ENCODE measurements at places on chromosomes 4 and X. TPM values are rescaled to one million over a fixed set of nuclear protein-coding genes. Genes with fewer than 3 reads are reported as not detected.

Gene ANK2
- total RNA-seq = 0.61 TPM

Gene CYSLTR1
- not detected for total RNA-seq

Gene CCNQ
- total RNA-seq = 33.9 TPM

Gene SPARCL1
- total RNA-seq = not detected

- DNase-seq = no peak
Measured at GRCh38 chr4:83083925-83084475, 30.5 kb downstream of the PLAC8 start.

- DNase-seq = no peak
Measured at GRCh38 chr4:114226968-114227760, 247.7 kb upstream of the ARSJ start.

All from PC-9 (cell line).